ENCODE measurements at places on chromosomes 1 and 21.

GRCh38 chr1:150601540-150601939 is 22.1 kb upstream of the MCL1 start:
- no peak for DNase-seq

GRCh38 chr1:183590244-183591191 is at the start of gene NCF2:
TSS of gene NCF2 (minus strand) at chr1:183590459. CDS start at chr1:183590329, 130 bp downstream.
- peak; percentile 61 for DNase-seq

GRCh38 chr1:47940779-47941178 is 56.4 kb downstream of the TRABD2B start:
- no peak for DNase-seq

DNA sequence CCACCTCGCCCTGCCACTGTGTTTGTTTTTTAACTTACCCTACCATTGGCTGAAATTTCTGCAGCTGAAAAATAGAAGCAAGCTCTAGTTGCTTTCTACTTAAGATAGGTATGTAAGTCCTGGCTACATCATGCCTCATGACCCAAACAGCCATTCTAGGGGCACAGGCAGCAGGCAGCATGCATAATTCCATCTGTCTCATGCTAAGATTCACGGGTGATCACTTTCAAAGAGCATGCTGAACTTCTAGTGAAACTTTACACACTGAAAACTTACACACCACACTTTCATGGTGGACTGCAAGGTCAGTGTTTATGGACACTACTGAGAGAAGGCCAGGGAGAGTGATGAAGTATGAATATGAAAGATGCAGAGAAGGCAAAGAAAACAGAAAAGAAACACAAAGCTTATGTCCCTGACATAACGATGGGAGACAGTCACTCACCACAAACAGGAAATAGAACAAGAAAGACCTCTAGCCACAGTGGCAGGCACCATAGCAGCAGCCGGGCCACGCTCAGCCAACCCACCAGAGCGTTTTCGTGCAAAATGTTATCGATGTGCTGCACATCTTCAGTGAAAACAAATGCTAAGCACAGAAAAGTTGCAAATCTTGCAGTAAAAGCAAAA is 102.3 kb upstream of the TIAM1 start:
- DNase-seq: no peak

- DNase-seq: no peak
These were observed 46.0 kb upstream of the LRIG2 start for GRCh38 chr1:113027007-113027406.

GRCh38 chr1:9823693-9823942 is 147 bp downstream of the CLSTN1 start:
- no peak for DNase-seq

DNA sequence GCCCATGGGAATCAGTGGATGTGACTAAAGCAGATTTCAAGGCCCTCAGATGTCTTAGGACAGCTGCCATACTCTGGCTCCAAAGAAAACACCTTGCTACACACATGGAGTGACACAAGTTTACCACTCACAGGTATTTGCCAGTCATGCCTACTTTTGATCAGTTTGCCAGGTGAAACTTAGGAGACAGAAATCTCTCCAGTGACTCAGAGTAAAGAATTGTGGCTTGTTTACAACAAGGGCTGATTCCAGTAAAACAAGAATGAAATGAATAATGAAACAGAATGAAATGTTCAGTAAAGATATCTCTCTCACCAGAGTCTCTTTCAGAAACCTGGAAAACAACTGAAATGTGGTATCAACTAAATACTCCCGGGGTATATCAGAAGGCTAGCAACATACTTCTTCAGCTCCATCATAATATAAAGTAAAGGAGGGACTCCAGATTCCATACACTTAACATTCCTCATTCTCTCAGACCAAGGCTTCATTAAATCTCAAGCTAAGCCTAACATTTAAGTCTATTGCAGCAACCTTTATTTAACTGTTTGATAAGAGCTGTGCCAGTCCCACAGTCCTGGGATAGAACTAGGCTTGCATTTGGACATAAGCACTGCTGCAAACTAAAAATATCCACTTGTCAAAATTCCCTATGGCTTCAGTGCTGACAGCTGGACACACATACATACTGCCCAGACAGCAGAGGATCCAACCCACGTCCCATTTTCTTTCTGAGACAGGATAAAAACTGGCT is 143.3 kb downstream of the SIPA1L2 start:
- DNase-seq: no peak

DNA sequence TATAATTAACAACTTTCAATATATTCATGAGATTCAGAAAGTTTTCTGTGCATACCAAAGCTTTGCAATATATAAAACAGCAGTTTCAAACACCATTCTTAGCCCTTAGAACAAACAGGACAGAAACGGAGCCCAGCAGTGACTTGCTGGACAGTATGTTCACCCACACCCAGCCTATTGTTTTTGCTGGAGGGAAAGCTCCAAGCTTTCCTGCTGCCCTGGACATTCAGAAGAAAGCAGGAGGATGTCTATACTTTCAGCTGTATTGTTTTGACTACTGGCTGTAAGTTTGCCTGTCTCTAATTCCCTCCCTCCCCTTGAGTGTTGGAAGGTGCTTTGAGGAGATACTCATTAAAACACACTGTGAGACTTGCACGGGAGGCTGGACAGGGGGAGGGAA is 9.6 kb downstream of the DENND2C start:
- no peak for DNase-seq

DNA sequence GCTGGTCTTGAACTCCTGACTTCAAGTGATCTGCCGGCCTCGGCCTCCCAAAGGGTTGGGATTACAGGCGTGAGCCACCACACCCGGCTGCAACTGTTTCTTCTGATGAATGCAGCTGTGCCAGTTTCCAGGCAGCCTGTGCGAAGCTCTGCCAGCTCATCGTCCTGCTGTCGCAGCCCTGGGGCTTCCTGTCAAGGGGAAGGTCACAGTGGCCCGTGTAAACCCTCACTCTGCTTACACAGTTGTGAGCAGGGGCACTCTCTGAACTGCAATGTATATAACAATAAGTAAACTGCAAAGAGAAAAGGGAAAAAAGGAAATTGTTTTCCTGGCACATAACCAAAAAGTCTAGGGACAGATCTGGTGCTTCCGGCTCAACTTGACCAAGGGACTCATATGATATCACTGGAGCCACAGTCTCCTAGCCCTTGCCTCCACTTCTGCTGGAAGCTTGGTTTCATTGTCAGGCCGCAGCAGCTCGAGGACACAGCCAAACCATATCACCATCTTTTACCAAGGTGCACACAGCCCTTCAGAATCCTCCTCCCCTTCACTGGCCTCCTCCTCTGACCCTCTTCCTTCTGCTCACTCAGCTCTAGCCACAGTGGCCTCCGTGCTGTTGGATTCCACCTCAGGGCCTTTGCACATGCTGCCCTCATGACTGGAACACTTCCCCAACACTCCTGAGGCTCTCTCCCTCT is 22.8 kb upstream of the LBR start:
- DNase-seq: peak; percentile 40

GRCh38 chr1:163842571-163842970 is 520.8 kb downstream of the NUF2 start:
- no peak for DNase-seq

- DNase-seq: peak; percentile 22
These were observed at the start of gene ZBTB8B for GRCh38 chr1:32464716-32465577. TSS of gene ZBTB8B (plus strand) at chr1:32465072. CDS start at chr1:32470625, 5,553 bp downstream.

DNA sequence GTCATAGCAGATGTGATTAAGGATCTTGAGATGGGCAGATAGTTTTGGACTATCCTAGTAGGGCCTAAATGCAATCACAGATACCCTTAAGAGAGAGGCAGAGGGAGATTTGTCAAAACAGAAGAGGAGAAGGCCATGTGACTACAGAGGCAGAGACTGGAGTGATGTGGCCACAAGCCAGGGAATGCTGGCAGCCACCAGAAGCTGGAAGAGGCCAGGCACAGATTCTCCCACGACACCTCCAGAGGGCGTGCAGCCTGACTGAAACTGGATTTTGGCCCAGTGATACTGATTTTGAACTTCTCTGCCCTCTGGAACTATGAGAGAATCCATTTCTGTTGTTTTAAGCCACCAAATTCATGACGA is 52.1 kb upstream of the EPS8L3 start:
- DNase-seq: no peak

DNA sequence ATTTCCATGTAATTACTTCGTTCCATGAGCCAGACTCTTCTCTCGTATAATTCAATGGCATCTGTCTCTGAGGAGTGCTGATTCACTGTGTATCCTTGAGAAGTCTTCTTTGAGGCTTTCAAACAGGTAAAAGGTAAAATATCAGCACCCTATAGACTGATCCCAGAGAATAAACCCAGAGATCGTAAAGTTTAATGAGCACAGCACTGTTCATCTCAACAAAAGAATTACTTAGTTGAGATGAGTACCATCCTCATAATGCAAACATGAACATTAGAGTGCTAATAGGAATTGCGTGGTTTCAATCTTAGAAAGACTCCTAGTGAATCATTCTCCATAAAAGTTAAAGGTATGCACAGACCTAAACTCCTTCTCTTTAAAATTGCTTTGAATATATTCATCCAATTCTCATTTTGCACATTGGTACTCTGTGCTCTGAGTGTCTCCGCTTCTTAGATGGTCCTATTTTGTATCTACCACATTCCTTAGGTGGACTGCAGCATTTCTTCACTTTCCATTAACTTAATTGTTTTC is 97.2 kb downstream of the TBX15 start:
- DNase-seq: no peak

GRCh38 chr1:205600085-205600484 is 31.7 kb downstream of the ELK4 start:
- no peak for DNase-seq

DNA sequence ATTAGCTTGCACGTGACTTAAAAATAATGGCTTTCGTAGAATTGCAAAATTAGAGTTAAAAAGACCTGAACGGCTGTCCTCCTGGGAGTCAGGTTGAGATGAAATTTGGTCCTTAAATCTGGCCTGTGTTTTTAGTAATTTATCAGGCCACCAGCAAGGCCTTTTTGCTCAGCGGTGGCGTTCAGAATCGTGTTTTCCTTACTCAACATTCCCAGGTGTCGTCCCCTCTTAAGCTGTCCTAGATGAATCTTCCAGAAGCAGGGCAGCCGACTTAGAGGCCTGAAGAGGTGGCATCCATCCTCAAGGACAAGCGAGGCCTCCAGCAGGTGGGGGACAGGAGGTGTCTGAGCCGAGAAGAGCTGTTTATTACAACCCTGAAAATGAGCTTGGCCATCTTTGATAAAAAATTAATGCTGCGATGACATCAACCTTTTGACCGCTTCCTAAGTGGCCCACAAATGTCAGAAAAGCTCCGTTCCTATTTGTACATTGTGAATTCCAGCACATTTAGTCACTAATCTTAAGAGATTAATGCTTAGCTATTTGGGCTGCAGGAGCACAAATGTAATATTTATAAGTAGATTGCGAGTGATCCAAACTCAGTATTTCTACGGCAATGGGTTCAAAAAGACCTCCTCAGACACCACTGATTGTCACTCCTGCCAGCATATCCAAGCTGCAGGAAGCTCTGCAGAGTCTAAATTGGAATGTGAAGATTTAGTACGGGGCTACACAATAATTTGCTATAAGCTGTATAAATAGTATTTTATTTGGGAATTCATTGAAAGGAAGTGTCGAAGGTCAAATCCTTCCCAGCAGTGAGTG is 344.1 kb upstream of the VAMP3 start:
- no peak for DNase-seq

DNA sequence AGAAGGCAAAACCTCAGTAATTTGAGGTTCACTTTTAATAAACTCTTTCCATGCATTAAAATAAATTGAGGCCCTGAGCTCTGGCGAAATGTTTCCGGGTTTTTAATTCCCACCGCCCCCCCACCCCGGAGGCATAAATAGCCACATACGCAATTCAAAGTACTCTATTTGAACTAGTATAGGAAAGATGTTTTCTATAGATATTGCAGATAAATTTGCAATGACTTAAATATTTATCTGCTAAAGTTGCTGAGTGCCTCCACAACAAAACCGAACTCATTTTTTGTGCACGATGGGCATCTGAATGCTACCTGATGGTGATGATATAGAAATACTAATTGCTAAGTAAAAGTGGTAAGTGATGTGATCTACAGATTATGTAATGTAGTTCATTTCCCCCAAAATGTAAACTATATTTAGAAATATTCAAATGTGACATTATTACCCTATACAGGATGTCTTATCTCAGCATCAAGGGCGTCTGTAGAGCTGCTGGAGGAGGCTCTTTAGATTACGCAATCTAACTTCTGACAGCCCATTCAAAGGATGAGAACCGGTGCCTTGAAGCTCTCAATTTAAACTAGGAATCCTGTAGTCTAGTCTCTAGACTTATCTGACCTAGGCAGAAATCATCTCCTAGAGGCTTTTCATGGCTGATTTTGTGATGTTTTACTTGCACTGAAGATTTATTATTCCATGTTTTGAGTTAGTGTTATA is 8.5 kb downstream of the IRF2BP2 start:
- no peak for DNase-seq

DNA sequence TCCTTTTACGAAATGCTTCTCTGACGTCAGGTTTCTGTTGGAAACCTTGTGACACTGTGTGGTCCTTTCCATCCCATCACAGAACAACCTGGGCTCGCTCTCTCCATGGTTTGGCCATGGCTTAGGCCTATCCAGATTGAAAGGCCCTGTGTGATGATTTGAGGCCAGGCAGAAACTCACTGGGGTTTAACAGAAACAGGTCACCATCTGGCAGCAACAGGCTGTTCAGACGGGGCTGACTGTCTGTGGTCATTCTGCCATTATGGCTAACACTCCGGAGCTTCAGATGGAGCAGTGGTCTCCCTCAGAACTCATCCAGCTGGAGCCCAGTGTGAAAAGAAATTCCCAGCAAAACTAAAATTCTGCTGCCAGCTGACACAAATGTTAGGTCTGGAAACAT is 9.3 kb downstream of the PLEKHM2 start:
- no peak for DNase-seq

DNA sequence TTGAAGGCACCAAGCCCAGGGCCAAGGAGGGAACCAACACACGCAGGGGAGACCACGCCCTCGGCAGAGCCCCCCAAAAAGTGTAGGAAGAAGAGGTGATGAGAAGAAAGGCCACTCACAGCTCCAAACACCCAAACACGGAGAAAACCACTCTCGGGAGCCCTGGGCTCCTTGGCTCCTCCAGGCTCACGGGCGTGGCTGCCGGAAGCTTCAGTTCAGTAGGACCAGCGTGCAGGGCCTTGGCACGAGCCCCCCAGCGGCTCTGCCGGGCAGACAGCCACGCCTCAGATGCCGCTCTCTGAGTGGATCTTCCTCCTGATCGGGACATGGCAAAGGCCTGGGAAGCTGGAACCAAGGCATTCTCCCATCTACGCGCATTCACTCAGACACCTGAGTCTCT is 94.0 kb downstream of the NPHP4 start:
- no peak for DNase-seq
